ENCODE measurements at places on chromosomes 11 and 22. TPM values are rescaled to one million over a fixed set of nuclear protein-coding genes. Genes with fewer than 3 reads are reported as not detected.

Gene NLRP10
- total RNA-seq: not detected

Gene SERPING1
- total RNA-seq: not detected

GRCh38 chr11:59173080-59173963, 1.4 kb downstream of the DTX4 start:
- no peak for DNase-seq

- no peak for DNase-seq
Measured at GRCh38 chr11:9396752-9397151, 12.3 kb downstream of the IPO7 start.

- no peak for DNase-seq
Measured at GRCh38 chr11:41522391-41522790, 62.9 kb upstream of the LRRC4C start.

DNA sequence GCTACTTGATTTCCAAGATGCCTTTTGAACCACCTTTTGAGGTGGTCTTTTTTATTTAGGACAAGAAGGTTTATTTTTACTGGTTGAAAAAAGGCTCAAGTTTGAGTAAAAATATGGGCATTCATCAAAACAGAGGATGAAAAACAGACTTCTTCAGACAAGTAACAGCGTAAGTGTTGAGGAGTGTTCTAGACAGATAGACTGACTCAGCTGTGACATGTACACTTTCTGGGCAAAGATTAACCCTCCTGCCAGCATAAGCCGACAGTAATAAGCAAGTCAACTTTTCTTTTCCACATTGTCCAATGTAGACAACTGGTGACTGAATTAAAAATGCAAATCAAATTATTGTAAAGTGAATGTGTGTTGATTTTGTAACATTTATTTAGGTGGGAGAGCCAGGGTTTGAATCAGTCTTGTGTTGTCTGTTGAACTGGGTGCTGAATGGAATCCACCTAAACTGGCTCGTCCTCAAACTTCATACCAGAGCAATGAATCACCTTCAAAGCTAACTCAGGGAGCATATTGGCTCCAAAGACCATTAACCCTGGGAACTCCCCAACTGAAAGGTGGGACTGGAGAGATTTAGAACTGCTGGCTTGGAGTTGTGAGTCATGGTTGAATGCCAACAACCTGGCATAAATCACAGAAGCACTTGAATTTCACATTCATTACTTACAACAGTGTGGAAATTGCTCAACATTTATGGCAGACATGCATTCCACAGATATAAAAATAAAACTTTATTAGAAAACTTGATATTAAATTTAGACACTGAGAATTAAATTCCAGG, 377.0 kb downstream of the ETS1 start:
- no peak for DNase-seq

Measured in CD4-positive, alpha-beta memory T cell (primary cell).